ENCODE measurements at places on chromosomes 1 and 21.

DNA sequence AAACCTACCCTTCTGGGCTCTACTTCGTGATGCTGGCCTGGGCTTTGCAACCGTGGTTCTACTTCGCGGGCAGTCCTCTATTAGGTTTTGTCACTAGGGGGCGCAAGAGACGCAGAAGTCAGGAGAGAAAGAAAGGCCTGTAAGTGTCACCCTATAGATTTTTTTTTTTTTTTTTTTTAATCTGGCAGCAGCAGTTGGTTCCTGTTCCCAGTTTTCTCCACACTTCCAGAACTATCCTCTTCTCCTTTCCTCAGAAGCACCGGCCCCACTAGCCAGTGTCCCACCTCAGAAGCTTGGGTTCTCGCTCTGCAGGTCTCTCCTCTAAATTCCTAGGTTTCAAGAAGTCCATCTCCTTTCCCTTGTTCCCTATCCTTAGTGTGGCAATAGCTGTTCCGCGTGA, 9.1 kb upstream of the LCE2D start:
- peak; percentile 47 for DNase-seq

DNA sequence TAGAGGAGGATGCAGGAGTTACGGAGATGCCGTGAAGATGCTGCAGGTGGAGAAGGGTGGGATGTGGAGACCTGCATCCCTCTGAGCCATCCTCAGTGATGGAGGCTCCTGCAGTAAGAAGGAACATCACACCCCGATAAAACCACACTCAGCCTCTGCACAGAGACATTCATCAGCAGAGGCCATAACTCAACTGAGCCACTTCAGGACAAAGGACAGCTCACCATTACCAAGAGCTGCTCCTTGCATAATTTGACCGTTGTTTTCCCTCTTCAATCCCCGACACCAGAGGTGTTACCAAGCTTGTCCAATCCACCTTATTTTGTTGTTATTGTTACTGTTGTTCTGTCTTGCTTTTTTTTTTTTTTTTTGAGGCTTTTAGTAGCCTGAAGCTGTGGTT, 543.9 kb downstream of the AJAP1 start:
- DNase-seq, result no peak

DNA sequence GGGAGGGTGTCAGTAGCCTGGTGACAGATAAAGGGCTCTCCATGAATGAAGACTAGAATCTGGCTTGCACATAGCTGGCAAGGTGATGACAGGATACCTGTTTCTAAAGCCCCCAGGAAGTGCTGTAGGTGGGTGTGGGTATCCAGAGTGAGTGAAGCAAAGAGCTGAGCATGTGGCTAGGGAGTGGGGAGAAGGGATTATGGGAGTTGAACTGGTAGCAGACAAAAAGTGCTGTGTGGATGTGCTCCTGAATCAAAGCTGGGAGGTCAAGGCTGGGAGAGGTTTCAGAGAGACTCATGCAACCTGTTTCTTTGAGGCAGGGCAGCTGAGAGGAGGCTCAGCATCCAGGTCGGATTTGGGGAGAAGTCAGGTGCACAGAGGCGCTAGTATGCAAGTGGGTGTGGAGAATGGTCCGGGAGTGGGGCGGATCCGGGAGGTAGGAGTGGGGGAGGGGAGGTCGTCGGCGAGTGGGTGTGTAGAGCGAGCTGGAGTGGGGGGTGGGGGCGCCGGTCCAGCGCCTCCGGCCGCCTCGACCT, 600 bp downstream of the ASTN1 start:
- no peak for DNase-seq

DNA sequence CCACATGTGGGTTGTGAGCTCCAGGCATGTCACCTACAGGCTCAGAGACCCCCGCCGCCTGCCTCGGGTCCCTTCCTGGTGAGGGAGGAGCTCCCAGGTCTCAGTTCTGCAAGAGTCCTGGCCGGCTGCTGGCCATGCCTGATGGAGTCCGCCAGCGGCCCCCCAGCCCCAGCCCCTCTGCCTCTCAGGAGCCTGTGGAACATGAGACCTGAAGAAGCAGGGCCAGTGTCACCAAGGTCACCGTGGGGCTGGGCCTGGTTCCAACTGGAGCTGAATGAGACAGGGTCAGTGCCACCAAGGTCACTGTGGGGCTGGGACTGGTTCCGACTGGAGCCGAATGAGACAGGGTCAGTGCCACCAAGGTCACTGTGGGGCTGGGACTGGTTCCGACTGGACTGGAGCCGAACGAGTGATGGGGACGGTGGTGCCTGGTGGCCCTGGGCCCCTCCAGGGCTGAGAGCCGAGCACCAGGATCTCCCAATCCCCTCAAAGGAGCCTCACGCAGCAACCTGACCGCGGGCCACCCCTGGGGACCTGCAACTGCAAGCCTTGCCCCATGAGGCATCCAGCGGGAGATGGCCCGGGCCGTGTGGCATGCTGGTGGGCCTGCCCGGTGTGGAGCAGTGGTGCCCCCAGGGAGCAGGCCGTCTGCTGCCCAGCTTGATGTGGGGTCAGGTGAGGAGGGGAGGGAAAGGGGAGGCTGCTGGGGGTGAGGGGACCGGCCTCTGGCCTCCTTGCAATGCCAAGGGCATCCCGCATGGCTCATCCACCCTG, 14.5 kb upstream of the PTTG1IP start:
- no peak for DNase-seq

DNA sequence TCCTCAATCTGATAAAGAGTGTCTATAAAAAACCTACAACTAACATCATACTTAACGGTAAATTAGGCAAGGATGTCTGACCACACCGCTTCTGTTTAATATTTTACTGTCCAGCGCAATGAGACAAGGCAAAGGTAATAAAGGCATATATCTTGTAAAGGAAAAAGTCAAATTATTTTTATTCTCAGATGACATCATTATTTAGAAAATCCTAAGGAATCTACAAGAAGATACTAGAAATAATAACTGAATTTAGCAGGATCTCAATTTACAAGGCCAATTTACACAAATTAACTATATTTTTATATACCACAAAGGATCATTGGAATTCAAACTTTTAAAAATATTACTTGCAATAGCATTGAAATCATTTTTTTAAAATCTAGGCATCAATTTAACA, 29.4 kb downstream of the GJA4 start:
- no peak for DNase-seq

DNA sequence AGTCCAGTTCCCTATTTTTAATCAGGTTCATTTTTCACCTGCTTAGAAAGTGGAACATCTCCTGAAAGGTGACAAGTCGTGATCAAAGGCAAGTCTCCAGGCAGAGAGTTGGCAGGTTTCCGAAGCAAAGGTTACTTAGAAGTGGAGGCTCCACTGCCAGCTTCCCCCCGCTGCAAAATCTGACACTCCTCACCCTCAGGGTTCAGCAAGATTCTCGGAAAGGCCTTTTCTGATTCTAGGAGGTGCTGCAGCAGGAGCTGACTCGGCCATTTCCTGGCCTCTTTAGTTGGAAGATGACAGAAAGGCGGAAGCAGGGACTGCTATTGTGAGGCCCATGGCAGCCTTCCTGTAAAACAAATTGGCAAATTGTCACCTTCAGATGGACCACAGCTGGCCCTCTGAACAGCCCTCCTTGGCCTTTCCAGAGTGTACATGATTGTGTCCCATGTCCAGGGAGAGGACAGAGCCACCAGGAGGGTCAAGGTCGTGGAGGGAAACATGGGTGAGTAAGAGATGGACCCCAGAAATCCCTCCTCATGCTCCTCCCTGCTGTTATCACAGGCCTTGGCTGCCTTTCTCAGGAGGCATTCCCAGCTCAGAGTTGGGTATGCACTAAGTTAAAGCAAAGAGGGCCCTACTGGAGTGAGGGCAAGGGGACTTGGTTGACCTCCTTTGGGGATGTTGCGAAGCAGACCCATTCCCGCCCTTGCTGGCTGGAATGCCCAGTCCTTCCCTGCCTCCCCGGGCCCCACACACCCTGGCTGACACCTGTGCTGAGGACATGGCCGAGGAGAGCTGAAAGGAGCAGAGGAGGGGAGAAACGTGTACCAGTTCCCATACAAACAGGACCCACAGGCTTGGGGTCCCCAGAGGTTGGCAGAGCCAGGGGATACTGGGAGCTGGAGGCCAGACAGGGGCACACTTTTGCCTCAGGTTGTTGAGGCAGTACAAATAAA, 115.5 kb upstream of the IRF2BP2 start:
- DNase-seq, result no peak

DNA sequence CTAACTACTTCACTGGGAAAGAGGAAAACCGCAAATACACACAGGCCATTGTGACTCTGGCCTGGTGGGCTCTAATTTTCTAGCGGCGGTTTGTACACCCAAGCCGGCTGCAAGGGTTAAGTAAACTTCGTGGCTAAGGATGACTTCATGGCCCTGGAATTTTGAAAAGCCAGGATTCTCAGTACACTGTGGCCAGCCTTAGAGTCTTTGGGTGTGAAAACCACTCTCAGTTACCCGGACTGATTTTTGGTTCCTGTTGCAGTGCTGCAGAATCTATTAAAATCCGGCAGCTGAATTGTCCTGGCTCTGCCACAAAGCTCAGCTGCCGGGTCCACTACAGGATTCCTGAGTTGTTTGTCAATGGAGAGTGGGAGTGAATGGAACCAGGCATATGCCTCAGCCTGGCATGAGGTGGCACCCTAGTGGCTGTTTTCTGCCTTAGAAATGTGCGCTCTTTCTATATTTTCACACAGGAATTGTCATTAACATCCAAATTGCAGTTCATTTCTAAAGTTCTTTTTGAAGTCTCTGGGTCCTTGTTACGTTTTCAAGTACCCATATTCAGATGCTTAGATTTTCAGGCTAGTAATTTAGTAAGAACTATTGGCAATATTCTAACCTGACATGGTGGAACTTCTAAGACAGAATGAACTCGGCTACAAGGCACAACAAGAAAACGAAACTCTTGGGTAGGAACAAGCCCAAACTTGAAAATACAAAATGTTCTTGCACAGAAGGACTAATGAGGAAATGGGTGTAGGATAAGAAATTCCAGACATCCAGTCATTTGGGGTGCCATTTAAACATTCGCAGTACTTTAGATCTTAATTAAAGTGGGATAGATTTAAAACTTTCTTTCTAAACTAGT, 255.9 kb downstream of the NFIA start:
- DNase-seq, result peak; percentile 95

DNA sequence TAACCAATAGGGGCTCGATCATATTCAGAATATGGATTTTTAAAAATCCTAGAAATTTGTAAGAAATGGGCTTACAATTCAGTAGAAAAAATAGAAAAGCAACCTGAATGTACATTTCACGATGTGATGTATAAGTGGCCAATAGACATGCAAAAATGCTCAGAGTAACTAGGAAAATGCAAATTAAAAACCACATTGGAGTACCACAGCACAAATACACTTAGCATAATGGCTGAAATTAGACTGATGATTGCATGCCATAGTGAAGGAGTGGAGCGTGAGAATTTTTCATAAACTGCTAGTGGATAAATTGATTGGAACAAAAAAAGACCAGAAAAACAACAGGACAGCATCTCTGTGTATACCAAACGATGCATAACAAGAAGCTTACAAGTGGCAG, 102.3 kb downstream of the DYRK1A start:
- DNase-seq, result no peak

DNA sequence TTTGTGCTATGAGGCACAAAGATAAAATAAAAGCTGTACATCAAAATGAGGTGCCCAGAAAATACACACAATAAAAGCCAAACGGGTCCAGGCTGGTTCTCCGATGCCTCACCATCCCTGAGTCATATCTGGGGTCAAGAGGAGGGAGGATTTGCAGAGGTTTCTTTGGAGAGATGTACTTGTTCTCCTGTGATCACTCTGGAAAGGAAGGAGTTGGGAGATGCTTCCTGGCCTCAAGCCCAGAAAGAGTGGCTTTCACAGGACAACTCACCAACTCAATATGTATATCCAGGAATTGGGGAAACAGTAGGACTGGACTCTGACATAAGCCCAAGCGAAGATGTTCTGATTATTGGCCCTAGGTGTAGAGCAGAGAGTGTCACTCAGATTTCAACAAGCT, 51.9 kb downstream of the DIPK1A start:
- peak; percentile 84 for DNase-seq

DNA sequence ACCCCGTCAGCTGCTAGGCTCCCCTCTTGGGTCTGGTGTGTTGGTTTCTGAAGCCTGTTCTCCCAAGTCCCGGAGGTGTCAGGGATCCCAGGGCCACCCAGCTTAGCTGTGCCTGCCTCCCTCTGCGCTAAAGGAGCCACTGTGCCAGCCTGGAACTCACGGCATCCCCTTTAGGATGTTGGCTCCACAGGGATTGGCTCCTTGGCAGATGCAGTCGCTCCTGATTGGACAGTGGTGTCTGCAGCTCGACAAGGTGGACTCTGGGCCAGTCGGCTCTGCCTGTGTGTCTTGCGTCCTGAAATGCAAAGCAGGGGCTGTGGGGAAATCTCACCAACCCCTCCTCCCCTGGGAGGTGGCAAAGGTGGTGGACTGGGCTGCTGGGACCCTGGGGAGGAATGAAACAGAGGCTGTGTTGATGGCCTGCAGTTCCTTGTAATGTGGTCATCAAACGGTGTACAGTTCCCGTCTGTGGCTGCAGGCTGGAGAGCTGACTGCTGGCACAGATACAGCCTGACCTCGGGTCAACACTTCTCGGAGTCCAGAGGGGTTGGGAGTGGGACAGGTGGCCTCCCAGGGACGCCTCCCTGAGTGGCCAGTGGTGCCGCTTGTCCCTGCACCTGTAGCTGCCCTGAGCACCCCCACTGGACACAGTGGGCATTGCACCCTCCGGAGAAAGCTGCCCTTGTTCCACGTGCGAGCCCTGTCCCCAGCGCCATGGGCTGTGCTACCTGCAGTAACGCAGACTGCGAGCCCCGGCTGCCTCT, 11.5 kb upstream of the KCNAB2 start:
- peak; percentile 28 for DNase-seq

DNA sequence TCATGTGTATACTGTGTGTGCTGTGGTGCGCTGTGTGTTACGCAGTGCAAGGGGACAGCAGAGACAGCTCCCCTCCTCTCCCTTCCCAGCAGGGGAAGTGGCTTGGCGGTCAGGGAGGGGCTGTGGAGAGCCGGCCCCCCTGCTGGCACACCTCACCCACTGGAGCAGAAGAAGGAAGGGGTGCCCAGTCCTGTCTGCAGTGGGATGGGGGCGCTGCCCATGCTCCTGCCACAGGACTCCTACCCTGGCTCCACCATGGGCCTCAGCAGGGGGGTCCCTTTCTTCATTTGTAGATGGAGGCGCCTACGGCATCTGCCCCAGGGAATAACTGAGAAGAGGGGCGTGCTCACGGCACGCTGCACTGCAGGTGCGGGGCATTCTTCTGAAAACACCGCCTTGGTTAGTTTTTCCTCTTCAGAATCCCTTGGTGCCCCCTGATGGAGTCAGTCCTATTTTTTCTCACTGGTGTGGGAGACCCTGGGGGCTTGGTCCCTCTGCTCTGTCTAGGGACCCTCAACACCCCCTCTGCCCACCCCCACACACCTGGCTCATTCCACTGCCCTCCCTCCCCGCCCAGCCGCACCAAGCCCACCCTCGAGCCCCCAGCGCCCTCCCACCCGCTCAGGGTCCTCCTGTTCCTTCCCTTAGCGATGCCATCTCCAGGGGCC, 13.8 kb upstream of the LDLRAP1 start:
- DNase-seq, result no peak

- no peak for DNase-seq
These were observed 1.4 kb upstream of the CELF3 start for GRCh38 chr1:151718011-151718431.

- DNase-seq, result peak; percentile 10
These were observed 675 bp downstream of the MYSM1 start for GRCh38 chr1:58699011-58699762.

GRCh38 chr1:216531263-216532239, 108.3 kb upstream of the USH2A start:
- DNase-seq, result peak; percentile 7

Data from brain microvascular endothelial cell (primary cell).